ENCODE measurements at places on chromosomes 12 and 14. TPM values are rescaled to one million over a fixed set of nuclear protein-coding genes. Genes with fewer than 3 reads are reported as not detected.

GRCh38 chr14:96905065-96905464 is 107.9 kb downstream of the VRK1 start:
- no peak for DNase-seq

DNA sequence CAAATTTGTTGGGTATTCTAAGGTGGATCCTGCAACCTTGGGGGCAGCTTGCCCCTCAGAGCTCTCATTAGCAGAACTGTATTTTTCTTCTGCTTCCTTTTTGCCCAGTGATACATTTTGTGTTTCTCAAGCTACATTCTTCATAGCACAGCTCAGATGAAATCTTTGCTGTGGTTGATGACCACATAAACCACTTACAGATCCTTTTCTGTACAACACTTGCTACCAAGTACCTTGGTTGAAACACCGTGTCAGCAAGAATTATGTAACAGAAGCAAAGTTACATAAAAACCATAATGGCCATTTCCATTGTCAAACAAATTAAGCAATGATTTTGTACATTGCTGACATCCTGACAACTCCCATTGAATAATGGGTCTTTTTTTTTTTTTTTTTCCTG is 9.7 kb upstream of the PLBD1 start:
- DNase-seq: no peak

GRCh38 chr14:104051092-104051813 is 34.2 kb upstream of the ASPG start:
- no peak for DNase-seq

- DNase-seq: no peak
Observed at GRCh38 chr12:95605875-95606274, 54.6 kb upstream of the USP44 start.

SELPLG gene
- 131 TPM for total RNA-seq

CLEC4C gene
- not detected for total RNA-seq
